GM12892 (cell line): ENCODE measurements at places on chromosomes 7 and 10.
A peak's percentile ranks its signal among the peaks of the same experiment; 100 is the strongest.

DNA sequence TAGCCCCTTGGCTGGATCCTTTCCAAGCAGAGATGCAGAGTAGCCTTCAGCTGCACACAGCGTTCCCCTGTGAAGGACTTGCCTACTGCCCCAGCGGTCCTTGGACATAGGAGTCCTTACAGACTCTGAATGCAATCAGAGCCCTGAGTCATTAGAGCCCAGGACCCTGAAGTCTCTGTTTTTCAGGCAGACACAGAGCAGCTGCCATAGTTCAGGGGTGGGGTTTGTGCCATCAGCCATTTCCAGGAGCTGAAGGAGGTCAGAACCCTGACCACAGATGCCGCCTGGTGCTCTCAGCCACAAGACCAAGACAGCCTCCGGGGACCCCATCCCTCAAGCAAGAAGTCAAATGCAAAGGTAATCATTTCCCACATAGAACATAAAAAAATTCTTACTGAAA is 32.8 kb upstream of the WDFY4 start:
- DNase-seq = no peak

DNA sequence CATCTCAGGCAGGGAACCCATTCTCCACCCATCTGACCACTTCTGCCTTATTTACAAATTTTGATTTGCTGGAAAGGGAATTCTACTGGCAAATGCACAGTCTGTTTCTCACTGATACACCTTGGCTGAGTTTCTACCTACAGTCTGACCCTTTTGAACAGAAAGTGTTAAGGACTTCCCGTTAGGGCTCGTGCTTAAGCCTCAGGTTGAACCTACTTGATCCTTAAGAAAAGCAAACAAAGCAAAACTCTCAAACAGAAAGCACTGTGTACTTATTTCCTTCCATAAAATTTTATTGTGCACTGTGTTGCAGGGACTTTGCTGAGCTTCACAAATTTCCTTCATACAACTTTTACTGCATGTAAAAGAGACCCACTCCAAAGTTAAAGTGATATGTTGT is 367.8 kb downstream of the NRG3 start:
- DNase-seq = no peak

- no peak for DNase-seq
Measured at GRCh38 chr7:143237366-143237765, 15.5 kb downstream of the TAS2R40 start.

DNA sequence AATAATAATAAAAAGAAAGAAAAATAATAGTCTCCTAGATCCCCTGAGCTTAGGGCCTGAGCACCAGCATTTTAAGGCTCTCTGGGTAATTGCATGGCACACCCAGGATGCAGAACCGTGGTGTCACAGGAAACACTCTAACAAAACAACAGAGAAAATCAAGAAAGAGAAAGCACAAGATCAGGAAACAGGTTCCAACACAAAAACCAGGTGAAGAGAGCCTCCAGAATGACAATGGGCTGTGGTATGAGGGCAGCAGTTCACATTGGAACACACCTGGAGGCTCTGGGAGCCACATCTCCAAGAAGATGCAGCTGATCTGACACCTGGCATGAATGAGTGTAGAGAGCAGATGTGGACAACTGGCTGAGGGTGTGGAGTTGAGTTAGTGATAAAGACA is 7.1 kb downstream of the MMRN2 start:
- no peak for DNase-seq

GRCh38 chr7:31000161-31000693 is 36.5 kb downstream of the GHRHR start:
- DNase-seq = no peak

- no peak for DNase-seq
Measured at GRCh38 chr7:976901-977325, 1.6 kb upstream of the COX19 start.

GRCh38 chr7:12403287-12404181 is at the start of gene VWDE:
VWDE (minus strand) TSS chr7:12403865; CDS start chr7:12403716, 149 bp downstream.
- DNase-seq = peak; percentile 23

- DNase-seq = no peak
Measured at GRCh38 chr7:9231630-9232121, 798.3 kb downstream of the NXPH1 start.

DNA sequence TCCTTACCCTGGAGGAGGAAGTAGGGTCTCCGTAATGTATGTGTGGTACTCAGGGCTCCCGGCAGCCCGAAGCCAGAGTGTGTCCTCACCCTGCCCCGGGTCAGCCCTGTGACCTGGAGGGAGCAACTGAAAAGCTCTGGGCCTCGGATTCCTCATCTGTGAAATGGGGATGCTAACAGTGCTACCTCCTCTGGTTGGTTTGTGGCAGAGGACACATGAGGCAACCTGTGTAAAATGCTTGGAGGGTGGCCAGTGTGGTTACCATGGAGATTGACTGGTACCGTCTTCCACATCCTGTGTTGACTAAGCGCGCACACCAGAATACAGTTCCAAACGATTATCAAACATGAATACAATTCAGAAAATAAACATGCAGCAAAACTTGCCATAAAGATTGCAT is 163.8 kb upstream of the KLF6 start:
- DNase-seq = no peak

DNA sequence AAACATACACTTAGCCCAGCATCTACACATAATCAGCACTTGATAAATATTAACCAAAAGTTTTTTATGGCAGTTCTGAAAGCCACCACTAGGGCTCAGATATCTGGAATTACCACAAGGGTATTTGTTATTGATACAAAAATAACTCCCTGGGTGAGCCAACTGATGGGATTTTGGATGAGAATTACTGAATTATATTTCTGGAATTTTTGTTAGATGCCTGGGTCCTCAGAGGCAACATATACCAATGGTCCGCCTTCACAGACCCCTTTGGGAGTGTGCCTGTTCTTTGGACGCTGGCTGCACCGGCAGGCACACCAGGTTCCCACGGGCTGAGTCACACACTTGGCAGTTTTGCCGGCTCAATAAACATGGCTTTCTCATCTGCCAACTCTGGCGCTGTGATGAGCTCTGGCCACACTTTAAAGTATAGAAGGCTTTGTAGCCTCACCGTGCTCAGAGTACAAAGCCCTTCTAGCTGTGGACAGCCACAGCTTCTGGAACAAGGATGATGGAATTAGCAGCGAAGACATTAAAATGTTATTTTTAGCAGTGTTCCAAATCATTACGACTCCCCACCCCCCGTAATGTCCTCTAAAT is 24.5 kb upstream of the EEPD1 start:
- no peak for DNase-seq

GRCh38 chr7:142025896-142026295 is 30.2 kb downstream of the MGAM start:
- no peak for DNase-seq

- no peak for DNase-seq
Measured at GRCh38 chr7:133871757-133872156, 255.4 kb upstream of the LRGUK start.
